ENCODE measurements at places on chromosomes 1 and 21.

GRCh38 chr1:24803220-24803619 lies 58.0 kb downstream of the CLIC4 start:
- no peak for DNase-seq

- DNase-seq: no peak
These were observed 25.6 kb downstream of the CRCT1 start for GRCh38 chr1:152539901-152540300.

- no peak for DNase-seq
These were observed 68.6 kb downstream of the RPAP2 start for GRCh38 chr1:92367496-92367895.

DNA sequence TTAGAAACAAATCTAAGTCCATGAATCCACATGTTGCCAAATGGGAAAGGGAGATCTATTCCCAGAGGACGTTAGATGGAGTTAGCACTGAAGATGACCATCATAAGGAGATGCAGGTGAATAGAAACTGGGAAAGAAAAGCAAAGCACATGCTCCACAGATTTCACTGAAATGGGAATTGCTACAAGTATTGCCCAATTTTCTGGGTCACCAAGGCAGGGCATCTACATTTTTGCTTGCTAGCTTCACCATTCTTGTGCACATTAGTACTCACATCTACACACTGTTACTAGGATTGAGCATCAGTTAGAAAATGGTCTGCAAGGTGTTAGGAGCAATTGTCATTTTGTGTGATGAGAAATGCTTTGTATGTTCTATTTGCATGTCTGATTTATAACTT lies 99.1 kb downstream of the JAK1 start:
- no peak for DNase-seq
